T-helper 2 cell treated with Interferon-gamma antibody and Interleukin-4, amounts not matched to agents 5 μg/mL and 100 μg/mL, for 36 hours (primary cell): ENCODE measurements at places on chromosomes 16 and 17.

- H3K27me3 ChIP-seq: no peaks in the 10 kb centered on the region
- no peaks in the 10 kb centered on the region for H3K36me3 ChIP-seq
- no peak overlapping the region for H3K4me3 ChIP-seq
Measured at GRCh38 chr16:15556130-15556529, 86.8 kb downstream of the MARF1 start.

- H3K36me3 ChIP-seq: no peaks in the 10 kb centered on the region
- H3K4me1 ChIP-seq: no peaks in the 10 kb centered on the region
- DNase-seq: no peak
- no peak overlapping the region for H3K27ac ChIP-seq
- no peaks in the 10 kb centered on the region for H3K27me3 ChIP-seq
Measured at GRCh38 chr17:64679710-64680216, 17.7 kb upstream of the SMURF2 start.

- DNase-seq: no peak
- peak overlapping the region; percentile 8 for H3K4me3 ChIP-seq
- no peak overlapping the region for H3K27ac ChIP-seq
Measured at GRCh38 chr16:67174706-67175231, 4.4 kb downstream of the NOL3 start.

- H3K27ac ChIP-seq: no peak overlapping the region
- DNase-seq: no peak
- H3K27me3 ChIP-seq: no peaks in the 10 kb centered on the region
Measured at GRCh38 chr17:74271901-74272561, 2.0 kb upstream of the DNAI2 start.

GRCh38 chr17:31559584-31560501 is 168.4 kb downstream of the RAB11FIP4 start:
- no peaks in the 10 kb centered on the region for H3K36me3 ChIP-seq
- H3K4me3 ChIP-seq: peak overlapping the region; percentile 32
- H3K4me1 ChIP-seq: peaks cover 4% of the 10 kb centered on the region
- H3K27me3 ChIP-seq: peaks cover 28% of the 10 kb centered on the region

DNA sequence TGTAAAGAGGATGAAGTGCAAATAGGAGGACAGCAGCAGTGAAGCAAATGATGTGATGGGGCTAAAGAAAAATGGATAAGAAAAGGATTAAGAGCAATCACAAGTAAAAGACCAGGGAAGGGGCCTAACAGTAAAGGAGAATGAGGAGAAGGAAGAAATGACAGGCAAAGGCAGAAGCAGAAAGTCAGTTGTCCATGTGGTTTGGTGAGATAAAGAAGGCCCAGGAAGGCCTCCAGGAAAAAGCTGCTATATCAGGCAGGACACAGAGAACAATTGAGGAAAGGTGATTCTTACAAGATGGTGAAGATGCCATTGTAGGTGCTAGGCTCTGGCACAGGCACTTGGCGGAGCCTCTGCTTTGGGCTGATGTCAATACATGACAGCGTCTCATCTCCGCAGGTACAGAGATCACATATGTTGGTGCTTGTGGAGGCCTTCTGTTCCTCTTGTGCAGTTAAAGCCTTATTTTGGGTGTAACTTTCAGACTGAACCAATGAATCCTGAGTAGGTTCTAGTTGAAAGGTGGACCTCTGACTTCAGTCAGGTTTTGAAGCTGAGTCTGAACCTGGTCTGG is 18.1 kb downstream of the RDM1 start:
- no peak for DNase-seq
- no peaks in the 10 kb centered on the region for H3K27me3 ChIP-seq
- H3K36me3 ChIP-seq: peaks cover 9% of the 10 kb centered on the region

GRCh38 chr16:29844575-29845331 is 18.3 kb downstream of the CDIPT start:
- H3K27ac ChIP-seq: no peak overlapping the region
- H3K4me3 ChIP-seq: no peak overlapping the region
- peaks cover 42% of the 10 kb centered on the region for H3K36me3 ChIP-seq
- no peak for DNase-seq

DNA sequence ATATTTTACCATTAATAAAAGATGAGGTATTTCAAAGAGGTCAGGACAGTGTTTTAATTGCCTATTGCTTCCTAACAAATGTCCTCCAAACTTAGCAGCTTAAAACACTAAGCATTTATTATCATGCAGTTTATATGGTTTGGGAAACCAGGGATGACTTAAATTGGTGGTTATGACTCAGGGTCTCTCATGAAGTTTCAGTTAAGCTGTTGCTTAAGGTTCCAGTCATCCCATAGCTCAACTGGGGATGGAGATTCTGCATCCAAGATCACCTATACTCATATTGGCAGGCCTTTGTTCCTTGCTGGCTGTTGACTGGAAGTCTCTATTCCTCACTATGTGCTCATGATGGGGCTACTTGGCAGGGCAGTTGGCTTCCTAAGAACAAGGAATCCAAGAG is 1329.9 kb upstream of the GOT2 start:
- no peak for DNase-seq
- no peak overlapping the region for H3K4me3 ChIP-seq
- H3K27me3 ChIP-seq: no peaks in the 10 kb centered on the region
- H3K36me3 ChIP-seq: no peaks in the 10 kb centered on the region

- peaks cover 25% of the 10 kb centered on the region for H3K4me1 ChIP-seq
- H3K4me3 ChIP-seq: no peak overlapping the region
- H3K36me3 ChIP-seq: peaks cover 2% of the 10 kb centered on the region
Measured at GRCh38 chr17:31369266-31369665, 22.2 kb upstream of the RAB11FIP4 start.

DNA sequence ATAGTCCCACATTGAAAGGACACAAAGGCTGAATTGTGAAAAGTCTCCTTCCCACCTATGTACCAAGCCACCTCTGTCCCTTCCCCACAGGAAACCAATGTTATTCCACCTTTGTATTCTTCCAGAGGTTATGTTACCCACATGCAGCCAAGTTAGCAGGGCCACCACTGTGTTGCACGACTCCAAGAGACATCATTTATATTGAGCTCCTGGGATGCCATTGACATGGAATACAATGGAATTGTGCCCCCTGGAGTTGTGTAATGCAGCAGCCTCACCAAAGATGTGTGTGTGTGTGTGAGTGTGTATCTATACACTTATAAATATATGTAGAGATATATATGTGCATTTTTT is 21.6 kb upstream of the MSI2 start:
- H3K36me3 ChIP-seq: no peaks in the 10 kb centered on the region
- no peak overlapping the region for H3K27ac ChIP-seq
- no peak for DNase-seq
- no peak overlapping the region for H3K4me3 ChIP-seq
- H3K27me3 ChIP-seq: peaks cover 31% of the 10 kb centered on the region

DNA sequence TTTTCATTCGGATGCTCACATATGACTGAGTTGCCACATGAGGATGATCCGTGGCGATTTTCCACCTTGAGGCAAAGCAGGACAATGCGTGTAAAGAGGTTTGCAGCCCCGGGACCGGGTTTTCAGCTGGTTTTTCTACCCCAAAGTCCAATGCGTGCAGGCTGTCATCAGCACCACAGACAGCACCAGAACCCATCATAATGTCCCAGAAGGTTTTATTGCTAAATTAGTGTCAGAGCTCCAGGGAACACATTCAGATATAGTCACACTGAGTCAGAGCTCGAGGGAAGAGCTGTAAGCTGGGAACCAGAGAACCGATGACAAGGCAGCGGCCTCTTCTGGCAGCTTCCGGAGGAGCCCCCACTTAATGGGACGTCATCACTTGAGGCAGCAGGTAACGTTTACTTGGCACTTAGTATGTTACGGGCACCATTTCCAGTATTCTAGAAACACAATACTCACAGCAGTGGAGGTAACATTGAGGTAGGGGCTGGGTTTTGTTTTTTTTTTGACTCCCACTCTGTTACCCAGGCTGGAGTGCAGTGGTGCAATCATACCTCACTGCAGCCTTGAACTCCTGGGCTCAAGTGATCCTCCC is 8.9 kb upstream of the NAGPA start:
- no peak for DNase-seq
- H3K36me3 ChIP-seq: no peaks in the 10 kb centered on the region
- H3K27ac ChIP-seq: no peak overlapping the region
- H3K4me1 ChIP-seq: no peaks in the 10 kb centered on the region

- H3K36me3 ChIP-seq: no peaks in the 10 kb centered on the region
- no peaks in the 10 kb centered on the region for H3K4me1 ChIP-seq
- H3K27me3 ChIP-seq: peaks cover 3% of the 10 kb centered on the region
- no peak overlapping the region for H3K27ac ChIP-seq
Measured at GRCh38 chr17:27207073-27207513, 86.8 kb upstream of the WSB1 start.

- no peaks in the 10 kb centered on the region for H3K27me3 ChIP-seq
- no peak overlapping the region for H3K27ac ChIP-seq
- no peak overlapping the region for H3K4me3 ChIP-seq
- DNase-seq: no peak
- H3K36me3 ChIP-seq: no peaks in the 10 kb centered on the region
Measured at GRCh38 chr16:73817526-73818324, 478.9 kb upstream of the PSMD7 start.

- H3K27me3 ChIP-seq: no peaks in the 10 kb centered on the region
- peaks cover 62% of the 10 kb centered on the region for H3K4me1 ChIP-seq
- H3K36me3 ChIP-seq: peaks cover 19% of the 10 kb centered on the region
- peak overlapping the region; percentile 83 for H3K4me3 ChIP-seq
- DNase-seq: peak; percentile 89
- peak overlapping the region; percentile 93 for H3K27ac ChIP-seq
Measured at GRCh38 chr16:66516808-66517585, 32.9 kb downstream of the TK2 start.

GRCh38 chr16:88649924-88650748 is 717 bp downstream of the CYBA start:
- H3K27ac ChIP-seq: peak overlapping the region; percentile 85
- H3K27me3 ChIP-seq: no peaks in the 10 kb centered on the region
- peaks cover 12% of the 10 kb centered on the region for H3K4me1 ChIP-seq
- H3K36me3 ChIP-seq: peaks cover 16% of the 10 kb centered on the region
- DNase-seq: peak; percentile 30

DNA sequence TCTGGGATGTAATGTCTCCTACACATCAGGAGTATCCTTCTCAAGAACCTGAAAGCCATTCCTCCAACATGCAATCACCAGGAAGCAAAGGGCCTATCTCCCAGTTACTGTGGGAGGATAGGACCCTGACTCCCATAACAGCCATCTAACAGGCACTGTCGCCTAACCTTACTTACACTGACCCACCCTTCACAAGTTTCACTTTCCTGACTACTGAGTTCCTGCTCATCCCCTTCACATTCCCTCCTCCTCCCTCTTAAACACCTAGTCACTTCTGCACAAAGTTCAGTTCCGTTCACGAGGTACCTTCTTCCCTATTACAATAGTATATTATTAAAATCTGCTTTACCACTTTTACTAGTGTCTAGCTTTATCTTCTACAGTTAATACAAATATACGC is 1.3 kb downstream of the C17orf67 start:
- peak overlapping the region; percentile 62 for H3K27ac ChIP-seq
- H3K4me3 ChIP-seq: peak overlapping the region; percentile 88
- H3K27me3 ChIP-seq: no peaks in the 10 kb centered on the region
- peaks cover 21% of the 10 kb centered on the region for H3K4me1 ChIP-seq

- H3K27ac ChIP-seq: no peak overlapping the region
- no peak overlapping the region for H3K4me3 ChIP-seq
- no peaks in the 10 kb centered on the region for H3K36me3 ChIP-seq
- H3K27me3 ChIP-seq: peaks cover 5% of the 10 kb centered on the region
Measured at GRCh38 chr17:74543891-74544760, 1.8 kb downstream of the CD300C start.
